ENCODE measurements at places on chromosomes 12 and 14. TPM values are rescaled to one million over a fixed set of nuclear protein-coding genes. Genes with fewer than 3 reads are reported as not detected.

Gene PLEKHG7
- not detected for total RNA-seq

Gene PIK3C2G
- not detected for total RNA-seq

Gene AQP2
- not detected for total RNA-seq

Gene KRT2
- not detected for total RNA-seq

Gene SLC38A4
- total RNA-seq, result 0.27 TPM

Gene TMEM106C
- 48.1 TPM for total RNA-seq

Gene DIO3
- not detected for total RNA-seq

Gene GSKIP
- 12.1 TPM for total RNA-seq

Gene SENP1
- 5.3 TPM for total RNA-seq

Gene MIPOL1
- 8.9 TPM for total RNA-seq

Gene CLEC2D
- 3.3 TPM for total RNA-seq

Gene TPPP2
- total RNA-seq, result 1.6 TPM

Gene RTL1
- total RNA-seq, result not detected

Gene STXBP6
- total RNA-seq, result 21.7 TPM

Gene PRB2
- not detected for total RNA-seq

Gene CAPZA3
- total RNA-seq, result not detected

Gene KRT73
- not detected for total RNA-seq

Gene SOX5
- total RNA-seq, result 2.9 TPM

Gene RASAL1
- total RNA-seq, result not detected

Gene KRT71
- total RNA-seq, result not detected

Gene NEMP1
- 3.3 TPM for total RNA-seq

Gene OVCH1
- total RNA-seq, result 0.25 TPM

Gene PLEK2
- total RNA-seq, result not detected

Gene ASIC1
- total RNA-seq, result 0.96 TPM

Gene RPS26
- 48.7 TPM for total RNA-seq

Gene CLEC4D
- total RNA-seq, result not detected

Gene TMPRSS12
- not detected for total RNA-seq

Gene IGFBP6
- 53.0 TPM for total RNA-seq

Gene SNX6
- 60.4 TPM for total RNA-seq

Gene RPGRIP1
- total RNA-seq, result 0.30 TPM

Gene GAS2L3
- 1.8 TPM for total RNA-seq

Gene NRL
- total RNA-seq, result 1.5 TPM

All from left ventricle myocardium inferior (tissue), 1 donor.